Activated CD4-positive, alpha-beta T cell treated with anti-CD3 and anti-CD28 coated beads for 48 hours (primary cell): ENCODE measurements at places on chromosomes 11 and 22.
A peak's percentile ranks its signal among the peaks of the same experiment; 100 is the strongest.

DNA sequence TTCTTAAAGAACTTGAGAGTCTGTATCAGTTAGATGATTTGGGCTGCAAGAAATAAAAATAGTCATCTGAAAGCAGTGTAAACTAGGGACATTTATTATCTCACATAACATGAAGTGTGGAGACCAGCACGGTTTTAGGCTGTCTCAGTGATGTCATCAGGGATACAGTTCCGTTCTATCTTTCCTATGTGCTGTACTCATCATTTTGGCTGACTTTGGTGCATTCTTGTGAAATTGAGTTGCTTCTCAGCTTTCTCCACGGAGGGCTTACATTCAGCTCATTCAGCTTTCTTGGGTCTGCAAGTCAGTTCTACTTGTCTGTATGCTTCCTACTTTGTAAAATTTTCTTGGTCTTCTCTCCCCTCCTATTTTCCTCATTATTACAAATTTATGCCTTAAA lies 51.8 kb upstream of the LIN7C start:
- DNase-seq, result no peak

GRCh38 chr11:119116235-119116594 lies 5.2 kb upstream of the HINFP start:
- DNase-seq, result no peak

- peak; percentile 47 for DNase-seq
Observed at GRCh38 chr11:18802381-18803257, 11.0 kb upstream of the PTPN5 start.

DNA sequence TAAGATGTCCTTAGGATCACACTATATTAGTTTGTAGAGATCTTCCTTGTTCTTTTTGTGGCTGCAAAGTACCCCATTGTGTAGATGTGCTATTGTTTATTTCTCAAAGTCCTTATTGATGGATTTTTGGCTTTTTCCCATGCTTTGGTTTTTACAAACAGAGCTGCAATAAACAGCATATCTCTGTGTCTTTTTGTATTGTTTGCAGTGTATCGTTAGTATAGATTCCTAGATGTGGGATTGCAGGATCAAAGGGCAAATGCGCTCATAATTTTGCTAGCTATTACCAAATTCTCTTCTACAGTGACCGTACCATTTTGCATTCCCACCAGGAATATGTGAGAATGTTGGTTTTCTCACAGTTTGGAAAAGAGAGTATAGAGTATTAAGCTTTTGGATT lies 27.5 kb upstream of the FTH1 start:
- no peak for DNase-seq

DNA sequence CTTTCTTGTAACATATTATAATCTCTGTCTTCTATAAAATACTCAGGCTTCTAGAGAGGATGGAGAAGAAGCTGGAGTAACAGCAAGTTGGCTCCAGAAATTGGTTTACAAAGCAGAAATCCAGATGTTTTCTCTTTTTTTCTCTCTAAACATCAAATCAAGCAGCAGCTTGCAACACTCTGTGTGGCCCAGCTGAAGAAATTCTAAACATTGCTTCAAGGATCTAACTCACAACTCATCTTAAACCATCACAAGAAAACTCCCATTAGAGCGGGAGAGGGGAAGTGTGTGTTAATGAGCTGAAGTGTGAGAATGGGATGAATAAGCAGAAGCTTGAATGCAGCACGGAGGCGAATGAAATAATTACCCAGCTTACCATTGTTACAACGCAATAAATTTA lies 146.5 kb downstream of the OPCML start:
- no peak for DNase-seq

DNA sequence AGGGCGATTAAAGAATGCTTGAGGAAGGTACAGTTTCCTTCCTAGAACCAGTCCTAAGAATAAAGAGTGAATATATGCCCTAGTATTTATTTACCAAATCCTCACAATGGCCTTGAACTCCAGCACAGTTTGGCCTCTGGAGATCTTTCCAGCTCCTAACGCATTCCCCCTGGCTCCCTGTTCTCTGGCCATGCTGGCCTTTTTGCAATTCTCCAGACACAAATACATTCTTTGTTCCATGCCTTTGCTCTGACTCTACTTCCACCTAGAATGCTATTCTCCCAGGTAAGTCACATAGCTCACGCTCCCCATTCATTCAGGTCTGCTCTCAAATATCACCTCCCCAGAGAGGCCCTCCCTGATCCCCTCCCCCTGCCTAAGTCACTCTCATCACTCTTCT lies 3.7 kb upstream of the DGKZ start:
- no peak for DNase-seq

DNA sequence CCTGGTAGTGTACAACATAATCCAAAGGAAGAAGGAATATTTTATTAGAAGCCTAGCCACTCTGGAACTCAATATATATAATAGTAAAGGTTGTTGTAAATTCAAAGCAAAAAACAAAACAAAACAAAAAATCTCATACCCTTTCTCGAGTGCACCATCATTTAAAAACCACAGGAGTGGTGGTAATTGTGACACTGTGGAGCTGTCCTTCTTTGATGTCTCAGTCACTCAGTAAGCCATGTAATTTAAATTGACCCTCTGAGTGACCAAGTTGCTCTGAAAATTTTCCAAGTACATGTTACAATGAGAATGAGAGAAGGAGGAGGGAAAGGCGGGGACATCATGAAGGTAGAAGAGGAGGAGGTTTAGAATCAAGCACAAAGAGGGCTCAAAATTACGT lies 6.6 kb downstream of the PRSS23 start:
- no peak for DNase-seq

GRCh38 chr22:44389926-44390612 lies 77.3 kb upstream of the SHISAL1 start:
- no peak for DNase-seq

DNA sequence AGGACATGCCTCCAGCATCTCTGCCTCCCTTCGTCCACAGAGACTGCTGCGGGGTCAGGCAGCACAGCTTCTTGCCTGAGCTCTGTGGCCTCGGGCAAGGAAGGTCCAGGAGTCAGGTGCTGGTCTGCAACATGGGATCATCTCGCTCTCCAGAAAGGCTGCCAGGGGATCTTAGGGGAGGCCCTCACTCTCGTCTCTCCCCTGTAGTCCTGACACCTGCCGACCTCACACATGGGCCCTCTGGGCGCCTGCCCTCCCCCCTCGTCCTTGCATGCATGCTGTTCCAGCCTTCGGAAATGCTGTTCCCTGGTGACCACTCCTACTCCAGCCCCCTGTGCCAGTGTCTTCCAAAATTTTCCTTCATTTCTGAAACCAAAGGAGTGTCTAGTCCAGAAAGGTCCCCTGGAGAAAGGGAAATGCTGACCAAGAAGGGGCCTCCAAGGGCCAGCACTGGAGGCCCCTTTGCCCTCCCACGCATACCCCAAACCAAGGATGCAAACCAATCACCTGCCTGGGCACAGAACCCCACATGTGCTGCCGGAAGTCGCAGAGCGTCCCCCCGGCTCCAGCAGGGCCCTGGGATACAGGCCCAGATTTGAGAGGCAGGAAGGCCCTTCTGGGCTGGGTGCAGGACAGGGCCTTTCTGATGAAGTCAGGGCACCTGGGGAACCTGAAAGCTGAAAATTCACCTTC lies 41.0 kb downstream of the IGF2 start:
- no peak for DNase-seq

- DNase-seq, result no peak
Observed at GRCh38 chr22:32364210-32364609, 6.5 kb downstream of the RFPL3 start.

GRCh38 chr11:116811194-116811593 lies 11.9 kb downstream of the APOA4 start:
- no peak for DNase-seq

- DNase-seq, result no peak
Observed at GRCh38 chr11:10699072-10699471, 5.5 kb upstream of the IRAG1 start.

DNA sequence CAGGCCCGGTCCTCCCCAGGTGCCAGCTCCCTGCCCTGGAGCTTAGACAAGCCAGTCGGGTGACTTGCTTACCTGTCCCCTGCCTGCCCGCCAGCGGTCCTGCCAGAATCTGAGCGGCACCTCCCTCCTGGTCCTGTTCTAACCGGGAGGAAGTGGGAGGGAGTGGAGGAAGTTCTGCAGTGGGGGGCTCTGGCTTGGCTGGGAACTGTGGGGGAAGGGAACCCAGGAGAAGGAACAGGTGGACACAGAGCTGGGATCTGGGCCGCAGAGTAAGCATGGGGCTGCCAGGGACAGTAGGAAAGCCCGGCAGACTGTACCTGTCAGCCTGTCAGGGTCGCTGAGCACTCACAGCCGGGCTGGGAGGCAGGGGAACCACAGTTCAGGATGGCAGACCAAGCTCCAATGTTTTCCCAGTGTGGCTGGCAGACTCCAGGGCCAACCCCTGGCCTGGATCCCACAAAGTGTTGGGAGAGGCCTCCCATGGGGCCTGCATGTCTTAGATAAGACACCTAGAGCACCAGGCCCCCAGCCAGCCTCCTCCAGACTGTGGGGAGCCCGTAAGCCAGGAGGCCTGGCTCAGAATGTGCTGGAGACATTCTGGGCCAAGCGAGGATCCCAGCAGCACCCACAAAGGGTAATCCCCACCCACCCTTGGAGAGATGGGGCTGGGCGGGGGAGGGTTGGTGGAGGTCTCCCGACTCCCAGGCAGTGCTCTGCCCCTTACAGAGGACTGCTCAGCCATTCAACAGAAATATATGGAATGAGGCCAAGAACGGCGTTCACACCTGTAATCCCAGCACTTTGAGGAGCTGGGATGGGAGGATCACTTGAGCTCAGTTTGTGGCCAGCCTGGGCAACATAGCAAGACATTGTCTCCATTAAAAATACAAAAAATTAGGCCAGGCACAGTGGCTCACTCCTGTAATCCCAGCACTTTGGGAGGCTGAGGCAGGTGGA lies 2.3 kb downstream of the CYB5R3 start:
- DNase-seq, result no peak

DNA sequence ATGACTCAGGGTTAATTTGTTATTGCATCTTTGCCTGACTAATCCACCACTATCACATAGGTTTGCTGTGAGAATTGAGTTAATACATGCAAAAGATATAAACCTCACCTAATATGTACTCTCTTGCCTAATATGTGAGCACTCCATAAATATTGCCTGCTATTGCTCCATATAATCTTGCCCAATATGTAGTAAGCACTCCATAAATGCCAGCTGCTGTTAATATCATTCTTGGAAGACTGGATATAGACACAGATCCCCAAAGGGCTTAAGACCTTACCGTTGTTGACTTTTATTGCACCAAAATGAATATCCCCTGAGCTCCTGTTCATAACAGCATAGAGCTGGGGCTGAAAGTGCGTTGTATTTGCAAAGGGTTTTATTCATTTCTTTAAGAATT lies 27.0 kb upstream of the LRRC55 start:
- DNase-seq, result no peak

- no peak for DNase-seq
Observed at GRCh38 chr11:130165601-130166456, 6.2 kb downstream of the ST14 start.

- no peak for DNase-seq
Observed at GRCh38 chr22:28728621-28729313, 12.9 kb downstream of the CHEK2 start.

DNA sequence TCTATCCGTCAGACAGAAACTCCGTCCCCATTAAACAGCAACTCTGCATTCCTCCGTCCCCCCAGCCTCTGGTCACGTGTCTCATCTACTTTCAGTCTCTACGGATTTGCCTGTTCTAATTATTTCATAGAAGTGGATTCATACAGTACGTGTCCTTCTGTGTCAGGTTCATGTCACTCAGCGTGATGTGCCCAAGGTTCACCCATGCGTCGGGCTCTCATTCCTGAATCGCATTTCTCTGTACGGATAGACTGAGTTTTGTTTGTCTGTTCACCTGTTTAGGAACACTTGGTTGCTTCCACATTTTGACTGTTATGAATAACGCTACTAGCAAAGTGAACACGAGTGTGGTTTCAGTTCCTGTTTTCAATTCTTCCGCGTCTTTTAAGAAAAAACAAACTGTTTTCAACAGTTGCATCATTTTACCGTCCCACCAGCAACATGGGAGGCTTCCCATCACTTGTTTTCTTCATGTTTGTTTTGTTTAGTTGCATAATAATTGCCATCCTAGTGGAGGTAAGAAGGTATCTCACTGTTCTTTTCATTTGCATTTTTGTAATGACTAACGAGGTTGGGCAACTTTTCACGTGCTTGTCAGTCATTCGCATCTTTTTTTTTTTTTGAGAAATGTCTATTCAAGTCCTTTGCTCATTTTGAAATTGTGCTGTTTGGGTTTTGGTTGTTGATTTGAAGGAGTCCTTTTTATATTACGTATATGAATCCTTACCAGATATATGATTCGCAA lies 8.9 kb upstream of the NLRP6 start:
- peak; percentile 62 for DNase-seq

DNA sequence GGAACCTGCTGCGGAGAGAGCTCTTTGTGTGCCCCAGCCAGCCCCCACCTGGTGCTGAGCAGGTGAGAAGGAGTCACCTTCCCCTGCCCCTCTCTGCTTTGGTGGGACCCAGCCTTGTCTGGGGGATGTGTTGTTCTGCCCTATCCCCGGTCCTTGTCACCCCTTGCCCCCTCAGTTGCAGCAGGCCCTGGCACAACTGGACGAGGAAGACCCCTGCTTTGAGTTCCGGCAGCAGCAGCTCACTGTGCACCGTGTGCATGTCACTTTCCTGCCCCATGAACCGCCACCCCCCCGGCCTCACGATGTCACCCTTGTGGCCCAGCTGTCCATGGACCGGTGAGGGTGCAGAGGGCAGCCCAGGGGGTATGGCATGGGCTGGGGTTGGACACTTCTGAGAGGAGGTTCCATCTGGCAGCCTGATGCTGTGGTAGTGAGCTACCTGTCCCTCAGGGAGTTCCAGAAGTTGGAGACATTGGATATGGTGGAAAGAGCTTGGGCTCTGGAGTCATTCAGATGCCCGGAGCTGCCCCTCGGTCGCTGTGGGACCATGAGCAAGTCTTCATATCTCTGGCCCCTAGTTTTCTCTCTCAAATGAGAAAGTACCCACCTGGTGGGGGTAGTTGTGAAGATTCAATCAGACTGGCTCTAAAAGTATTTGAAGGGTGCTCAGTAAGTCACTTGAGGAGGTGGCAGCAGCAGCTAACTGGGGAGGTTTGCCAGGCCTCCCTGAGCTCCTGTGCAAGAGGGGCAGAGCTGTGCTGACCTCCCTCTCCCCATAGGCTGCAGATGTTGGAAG lies 4.3 kb downstream of the LARGE2 start:
- no peak for DNase-seq

- DNase-seq, result no peak
Observed at GRCh38 chr11:19315511-19315910, 74.8 kb upstream of the E2F8 start.

DNA sequence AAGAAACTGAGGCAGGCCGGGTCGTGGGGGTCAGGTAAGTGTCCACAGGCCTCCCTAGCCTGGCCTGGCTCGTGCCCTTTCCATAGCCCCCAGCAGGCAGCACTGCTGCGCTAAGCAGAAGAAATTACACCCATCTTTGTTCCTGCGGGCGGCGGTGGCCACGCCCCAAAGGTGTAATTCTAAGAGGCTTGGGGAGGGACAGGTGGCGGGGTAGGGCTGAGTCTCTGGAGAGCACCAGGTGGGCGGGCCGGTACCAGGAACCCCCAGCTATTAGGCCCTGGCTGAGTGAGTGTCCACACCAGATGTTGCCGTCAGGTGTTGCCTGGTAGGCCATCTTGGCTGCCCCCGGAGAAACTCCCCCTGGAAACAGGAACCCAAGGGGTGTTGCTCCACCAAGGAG lies 12.3 kb upstream of the ARAP1 start:
- no peak for DNase-seq
